ENCODE measurements at places on chromosomes 16 and 17. TPM values are rescaled to one million over a fixed set of nuclear protein-coding genes. Genes with fewer than 3 reads are reported as not detected.

DNA sequence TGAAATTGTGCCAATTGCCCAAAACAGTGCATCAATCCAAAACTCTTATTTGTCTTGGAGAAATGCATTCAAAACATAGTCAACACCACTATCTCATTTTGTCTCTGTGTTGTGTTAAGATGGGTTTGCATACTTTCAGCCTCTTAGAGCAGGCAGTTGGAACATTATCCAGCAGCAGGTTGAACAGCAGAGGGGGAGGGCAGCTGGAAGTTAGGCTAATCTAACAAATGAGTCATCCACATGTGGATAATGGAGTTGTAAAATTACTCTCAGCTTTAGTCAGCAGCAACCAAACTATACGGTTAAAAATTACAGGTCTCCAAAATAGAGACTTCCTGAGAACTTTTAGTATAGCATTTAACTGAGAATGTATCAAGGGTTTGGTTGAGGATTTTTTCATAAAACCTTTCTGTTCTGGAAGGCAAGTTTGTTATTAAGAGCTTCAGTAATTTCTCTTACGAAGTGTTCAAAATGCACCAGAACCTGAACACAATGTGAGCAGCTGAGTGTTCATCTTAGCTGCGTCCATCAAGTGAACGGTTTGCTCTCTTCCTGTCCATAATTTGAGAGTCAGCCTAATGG lies 46.3 kb downstream of the PRKCA start:
- peaks cover 19% of the 10 kb centered on the region for H3K4me1 ChIP-seq
- no peaks in the 10 kb centered on the region for H3K27me3 ChIP-seq
- no peaks in the 10 kb centered on the region for H3K36me3 ChIP-seq
- H3K4me3 ChIP-seq, result no peak overlapping the region
- DNase-seq, result peak; percentile 79
- peak overlapping the region; percentile 51 for H3K27ac ChIP-seq

DNA sequence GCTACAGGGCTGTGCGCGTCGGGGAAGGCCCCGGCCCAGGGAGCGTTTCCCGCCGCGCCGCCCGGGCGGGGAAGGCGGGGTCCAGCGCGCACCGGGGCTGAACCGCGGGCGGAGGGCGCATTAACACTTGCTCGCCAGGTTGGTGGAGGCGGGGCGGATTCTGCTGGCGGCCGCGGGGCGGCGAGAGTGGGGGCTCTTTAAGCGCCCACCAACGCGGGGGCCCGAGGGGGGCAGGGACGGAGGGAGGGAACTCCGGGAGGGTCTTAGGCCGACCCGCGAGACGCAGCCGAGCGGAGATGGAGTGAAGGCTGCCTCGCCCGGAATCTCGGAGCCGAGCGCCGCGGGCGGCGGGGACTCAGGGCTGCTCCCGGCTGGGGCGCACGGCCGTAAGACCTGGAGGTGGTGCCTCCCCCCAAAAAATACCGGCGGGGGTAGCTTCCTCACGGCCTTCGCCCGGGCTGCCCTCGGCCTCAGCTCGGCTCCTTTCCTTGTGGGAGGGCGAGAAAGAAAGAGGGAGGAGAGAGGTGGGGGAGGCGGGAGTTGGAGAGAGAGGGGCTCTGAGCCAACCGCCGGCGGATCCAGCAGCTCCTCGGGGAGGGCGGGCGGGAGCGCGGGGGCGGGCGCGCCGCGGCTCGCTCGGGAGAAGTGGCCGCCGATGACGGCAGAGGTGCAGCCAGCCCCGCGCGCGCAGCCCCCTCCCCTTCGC lies 415 bp upstream of the FOXF1 start:
- H3K4me1 ChIP-seq, result no peaks in the 10 kb centered on the region
- H3K27me3 ChIP-seq, result peaks cover 85% of the 10 kb centered on the region
- H3K4me3 ChIP-seq, result peak overlapping the region; percentile 52
- H3K36me3 ChIP-seq, result no peaks in the 10 kb centered on the region
- DNase-seq, result peak; percentile 58
- peak overlapping the region; percentile 91 for H3K27ac ChIP-seq

- no peak for DNase-seq
- no peaks in the 10 kb centered on the region for H3K4me1 ChIP-seq
- H3K27ac ChIP-seq, result no peak overlapping the region
- no peaks in the 10 kb centered on the region for H3K27me3 ChIP-seq
- no peak overlapping the region for H3K4me3 ChIP-seq
- H3K36me3 ChIP-seq, result no peaks in the 10 kb centered on the region
Observed at GRCh38 chr17:76469076-76469990, 1.9 kb downstream of the AANAT start.

- no peaks in the 10 kb centered on the region for H3K4me1 ChIP-seq
- H3K4me3 ChIP-seq, result no peak overlapping the region
- DNase-seq, result no peak
- H3K36me3 ChIP-seq, result peaks cover 17% of the 10 kb centered on the region
- no peaks in the 10 kb centered on the region for H3K27me3 ChIP-seq
Observed at GRCh38 chr17:46063241-46063640, 64.2 kb downstream of the STH start.

- H3K27ac ChIP-seq, result peak overlapping the region; percentile 87
- peak; percentile 53 for DNase-seq
- H3K4me1 ChIP-seq, result peaks cover 44% of the 10 kb centered on the region
- no peak overlapping the region for H3K4me3 ChIP-seq
- H3K27me3 ChIP-seq, result no peaks in the 10 kb centered on the region
- no peaks in the 10 kb centered on the region for H3K36me3 ChIP-seq
Observed at GRCh38 chr17:78997881-78998280, 11.7 kb downstream of the CANT1 start.

GRCh38 chr16:56460101-56460500 lies 8.7 kb downstream of the OGFOD1 start:
- no peak overlapping the region for H3K27ac ChIP-seq
- peaks cover 6% of the 10 kb centered on the region for H3K36me3 ChIP-seq
- no peak for DNase-seq
- no peaks in the 10 kb centered on the region for H3K27me3 ChIP-seq

DNA sequence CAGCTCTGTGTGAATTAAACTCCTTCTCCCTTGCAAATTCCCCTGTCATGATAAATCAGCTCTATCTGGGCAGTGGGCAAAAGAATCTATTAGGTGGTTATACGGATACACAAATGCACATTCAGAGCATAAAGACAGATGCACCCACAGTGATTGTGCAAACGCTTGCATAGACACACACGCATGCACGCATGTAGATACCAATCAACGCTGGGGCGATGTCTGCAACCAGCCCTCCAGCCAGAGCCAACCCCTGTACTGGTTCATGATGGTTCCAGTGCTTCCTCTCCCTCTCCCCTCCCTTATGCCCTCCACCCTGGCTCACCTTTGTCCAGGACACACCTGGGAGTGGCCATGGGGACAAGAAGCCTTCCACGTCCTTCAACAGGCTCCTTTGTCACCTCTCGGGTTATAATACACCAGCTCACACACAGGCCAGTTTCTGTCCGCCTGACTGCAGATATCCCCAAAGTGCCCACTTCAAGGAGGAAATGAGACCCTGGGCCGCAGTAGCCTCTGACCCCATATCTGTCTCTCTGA lies 33.1 kb upstream of the SNN start:
- peak; percentile 75 for DNase-seq
- no peaks in the 10 kb centered on the region for H3K27me3 ChIP-seq
- no peak overlapping the region for H3K4me3 ChIP-seq
- H3K36me3 ChIP-seq, result no peaks in the 10 kb centered on the region
- no peaks in the 10 kb centered on the region for H3K4me1 ChIP-seq
- peak overlapping the region; percentile 64 for H3K27ac ChIP-seq

DNA sequence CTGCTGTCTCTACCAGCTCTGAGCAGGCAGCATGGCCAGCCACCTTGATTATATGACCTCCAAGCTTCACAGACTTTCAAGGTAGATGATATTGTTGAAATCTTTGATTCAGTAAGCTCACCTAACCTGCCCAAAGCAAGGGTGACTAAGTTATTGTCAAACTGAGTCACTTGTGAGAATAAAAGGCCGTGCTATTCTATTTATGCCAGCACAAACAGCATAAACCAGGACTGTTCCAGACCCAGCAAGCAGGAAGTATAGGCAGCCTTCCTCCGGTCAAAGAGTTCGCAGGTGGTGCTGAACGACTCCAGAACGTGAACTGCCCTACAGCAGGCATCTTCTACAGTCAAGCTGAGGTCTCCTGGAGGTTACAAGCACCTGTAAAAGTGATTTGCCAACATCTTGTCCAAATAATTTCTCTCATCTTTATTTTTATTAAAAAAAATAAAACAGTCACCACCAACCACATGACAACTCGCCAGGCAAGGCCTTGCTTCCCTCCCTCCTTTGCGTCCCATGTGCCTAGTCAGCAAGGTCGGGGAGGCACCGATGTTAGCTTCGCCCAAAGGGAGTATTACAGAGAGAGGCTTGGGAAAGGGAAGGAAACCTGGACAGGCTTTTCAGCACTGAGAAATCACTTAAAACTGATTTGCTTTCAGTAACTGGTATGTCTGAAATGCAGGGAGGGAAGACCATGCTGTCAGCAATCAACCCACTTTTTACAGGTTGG lies 10.8 kb downstream of the ARL2BP start:
- no peaks in the 10 kb centered on the region for H3K36me3 ChIP-seq
- H3K27me3 ChIP-seq, result no peaks in the 10 kb centered on the region
- no peak overlapping the region for H3K4me3 ChIP-seq
- no peak for DNase-seq
- H3K27ac ChIP-seq, result no peak overlapping the region

DNA sequence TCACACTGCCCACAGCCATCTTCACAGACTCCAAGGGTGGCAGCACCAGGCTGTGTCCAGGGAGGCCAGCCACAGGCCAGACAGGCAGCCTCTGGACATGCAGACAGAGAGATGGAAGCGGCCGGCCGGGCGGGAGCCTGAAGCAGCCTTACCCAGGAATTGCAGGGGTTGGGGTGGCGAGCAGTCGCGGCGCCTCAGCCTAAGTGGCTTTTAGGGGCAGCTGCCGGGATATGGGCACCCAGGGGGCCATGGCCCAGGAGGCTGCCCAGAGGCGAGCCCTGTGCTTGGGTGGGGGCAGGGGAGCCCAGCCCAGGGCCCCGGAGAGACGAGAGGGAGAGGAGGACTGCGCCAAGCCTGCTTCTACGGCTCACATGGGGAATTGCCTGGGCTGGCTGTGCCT lies 1.5 kb upstream of the NHERF2 start:
- peaks cover 12% of the 10 kb centered on the region for H3K27me3 ChIP-seq
- H3K4me3 ChIP-seq, result no peak overlapping the region
- no peaks in the 10 kb centered on the region for H3K36me3 ChIP-seq
- no peak overlapping the region for H3K27ac ChIP-seq

GRCh38 chr17:4604111-4604644 lies 19.8 kb downstream of the SMTNL2 start:
- DNase-seq, result no peak
- H3K27me3 ChIP-seq, result no peaks in the 10 kb centered on the region
- H3K36me3 ChIP-seq, result no peaks in the 10 kb centered on the region
- H3K27ac ChIP-seq, result no peak overlapping the region
- H3K4me1 ChIP-seq, result no peaks in the 10 kb centered on the region

- no peaks in the 10 kb centered on the region for H3K27me3 ChIP-seq
- no peak for DNase-seq
- no peaks in the 10 kb centered on the region for H3K36me3 ChIP-seq
- peaks cover 7% of the 10 kb centered on the region for H3K4me1 ChIP-seq
- peak overlapping the region; percentile 48 for H3K4me3 ChIP-seq
Observed at GRCh38 chr17:80264205-80265075, 3.8 kb downstream of the RNF213 start.

DNA sequence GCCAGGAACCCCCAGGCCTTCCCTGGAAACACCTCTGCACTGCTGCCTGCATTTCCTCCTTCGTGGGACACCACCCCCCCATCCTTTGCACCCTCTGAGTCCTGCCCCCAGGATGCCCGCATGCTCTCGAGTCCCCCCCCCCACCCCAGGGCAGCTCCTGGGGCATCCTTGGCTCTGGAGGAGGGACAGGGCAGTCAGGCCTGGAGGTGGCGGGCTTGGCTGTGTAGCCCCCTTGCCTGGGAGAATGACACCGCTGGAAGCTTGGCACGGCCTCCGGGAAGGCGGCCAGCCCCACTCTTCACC lies 98.9 kb upstream of the GSE1 start:
- H3K27ac ChIP-seq, result no peak overlapping the region
- H3K4me3 ChIP-seq, result no peak overlapping the region
- peak; percentile 51 for DNase-seq
- no peaks in the 10 kb centered on the region for H3K27me3 ChIP-seq
- H3K36me3 ChIP-seq, result no peaks in the 10 kb centered on the region
- peaks cover 8% of the 10 kb centered on the region for H3K4me1 ChIP-seq

DNA sequence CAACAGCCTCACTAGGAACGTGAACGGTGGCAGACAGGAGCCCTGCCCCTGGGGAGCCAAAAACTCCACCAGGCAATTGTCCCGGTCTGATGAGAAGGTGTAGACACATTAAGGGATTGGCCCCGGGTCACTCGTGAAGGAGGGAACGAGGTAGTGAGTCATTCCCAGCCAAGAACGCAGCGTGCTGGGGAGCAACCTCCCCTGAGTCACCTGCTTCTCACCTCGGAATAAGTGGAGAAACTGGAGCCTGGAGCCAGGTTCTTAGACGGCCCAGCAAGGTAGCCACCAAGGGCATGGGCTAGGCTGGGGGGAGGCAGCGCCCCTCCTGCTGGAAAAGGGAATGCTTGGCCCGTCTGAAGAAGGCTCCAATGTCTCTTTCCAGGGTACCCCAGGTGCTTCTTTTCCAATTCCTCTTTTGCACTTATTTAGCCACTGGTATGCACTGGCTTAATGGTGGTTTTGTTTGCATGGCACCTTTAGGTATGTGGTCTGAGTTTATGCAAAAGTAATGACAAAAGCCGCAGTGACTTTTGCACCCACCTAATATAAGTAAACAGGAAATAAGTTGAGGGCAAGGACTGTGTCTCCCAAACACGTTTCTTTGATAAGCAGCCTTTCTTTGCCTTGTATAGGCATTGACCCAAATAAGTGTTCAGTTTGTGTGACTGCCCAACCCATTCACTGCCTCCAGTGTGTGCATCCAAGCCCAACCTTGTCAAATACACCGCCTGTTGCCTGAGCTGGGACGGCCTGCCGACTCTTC lies 1.8 kb upstream of the HELZ start:
- peaks cover 7% of the 10 kb centered on the region for H3K4me1 ChIP-seq
- H3K27me3 ChIP-seq, result no peaks in the 10 kb centered on the region
- DNase-seq, result peak; percentile 80
- H3K36me3 ChIP-seq, result no peaks in the 10 kb centered on the region

- H3K36me3 ChIP-seq, result no peaks in the 10 kb centered on the region
- no peak overlapping the region for H3K27ac ChIP-seq
- H3K4me1 ChIP-seq, result no peaks in the 10 kb centered on the region
- no peak overlapping the region for H3K4me3 ChIP-seq
Observed at GRCh38 chr16:50634947-50635346, 46.2 kb downstream of the SNX20 start.

DNA sequence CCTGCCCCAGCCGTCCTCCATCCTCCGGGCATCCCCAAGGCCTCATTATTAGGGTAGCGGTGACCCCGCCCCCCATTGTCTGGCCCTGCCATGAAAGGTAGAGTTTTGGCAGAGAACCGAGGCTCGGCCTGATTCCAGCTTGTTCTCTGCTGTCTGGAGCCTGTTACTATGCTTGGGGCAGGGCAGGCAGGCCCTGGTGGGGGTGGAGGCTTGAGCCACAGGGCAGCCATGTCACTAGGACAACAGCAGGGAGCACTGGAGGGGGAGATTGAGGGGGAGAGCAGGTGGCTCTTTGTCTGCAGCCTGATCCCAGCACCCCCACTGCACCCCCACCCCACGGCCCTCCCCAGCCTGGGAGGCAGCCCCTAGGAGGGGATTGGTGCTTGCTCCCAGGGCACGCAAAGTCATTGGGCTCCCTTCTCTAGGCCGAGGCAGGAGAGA lies 15.4 kb downstream of the RHBDL3 start:
- H3K27ac ChIP-seq, result no peak overlapping the region
- DNase-seq, result no peak
- H3K4me1 ChIP-seq, result no peaks in the 10 kb centered on the region

MAPT gene
- total RNA-seq, result 0.37 TPM

UTS2R gene
- total RNA-seq, result not detected

CDH5 gene
- 15.2 TPM for total RNA-seq

SUPT6H gene
- 47.1 TPM for total RNA-seq

CD7 gene
- total RNA-seq, result 4.2 TPM

PSMD7 gene
- 80.9 TPM for total RNA-seq

SLFN12 gene
- 2.0 TPM for total RNA-seq

SBK1 gene
- 1.4 TPM for total RNA-seq

All from colonic mucosa (tissue), 4 donors.